ENCODE measurements at places on chromosomes 7 and 10. TPM values are rescaled to one million over a fixed set of nuclear protein-coding genes. Genes with fewer than 3 reads are reported as not detected.
A peak's percentile ranks its signal among the peaks of the same experiment; 100 is the strongest.

GRCh38 chr7:65308300-65308678 lies 65.4 kb upstream of the ZNF92 start:
- no peak overlapping the region for H3K4me3 ChIP-seq
- no peak for DNase-seq
- no peaks in the 10 kb centered on the region for H3K4me1 ChIP-seq
- no peaks in the 10 kb centered on the region for H3K27me3 ChIP-seq
- no peaks in the 10 kb centered on the region for H3K36me3 ChIP-seq

GRCh38 chr10:7766241-7766640 lies 21.6 kb downstream of the KIN start:
- H3K4me1 ChIP-seq, result peaks cover 8% of the 10 kb centered on the region
- H3K27me3 ChIP-seq, result no peaks in the 10 kb centered on the region
- peaks cover 45% of the 10 kb centered on the region for H3K36me3 ChIP-seq
- no peak for DNase-seq
- H3K4me3 ChIP-seq, result no peak overlapping the region
- peak overlapping the region; percentile 52 for H3K27ac ChIP-seq

DNA sequence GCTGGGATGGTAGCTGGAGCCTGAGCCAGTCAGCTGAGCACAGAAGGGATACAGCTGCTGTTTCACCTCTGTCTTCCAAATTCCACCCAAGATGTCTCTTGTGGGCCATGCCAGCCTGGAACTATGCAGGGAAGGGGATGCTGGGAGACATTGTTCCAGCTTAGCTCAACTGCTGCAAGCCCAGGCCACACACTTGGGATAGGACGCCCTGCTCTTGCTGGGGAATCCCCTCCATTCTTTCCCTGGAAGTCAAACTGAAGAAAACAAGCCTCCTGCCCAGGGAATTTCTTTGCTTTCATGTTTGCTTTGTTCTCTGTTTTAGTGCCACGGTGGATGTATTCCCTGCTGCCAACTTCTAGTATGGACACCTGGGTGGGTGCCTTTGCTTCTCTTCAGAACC lies 55.2 kb upstream of the CDK13 start:
- no peaks in the 10 kb centered on the region for H3K4me1 ChIP-seq
- H3K27me3 ChIP-seq, result peaks cover 45% of the 10 kb centered on the region

GRCh38 chr10:114629083-114629823 lies 28.8 kb downstream of the ABLIM1 start:
- DNase-seq, result no peak
- peaks cover 31% of the 10 kb centered on the region for H3K4me1 ChIP-seq
- peaks cover 50% of the 10 kb centered on the region for H3K27me3 ChIP-seq
- H3K27ac ChIP-seq, result no peak overlapping the region

DNA sequence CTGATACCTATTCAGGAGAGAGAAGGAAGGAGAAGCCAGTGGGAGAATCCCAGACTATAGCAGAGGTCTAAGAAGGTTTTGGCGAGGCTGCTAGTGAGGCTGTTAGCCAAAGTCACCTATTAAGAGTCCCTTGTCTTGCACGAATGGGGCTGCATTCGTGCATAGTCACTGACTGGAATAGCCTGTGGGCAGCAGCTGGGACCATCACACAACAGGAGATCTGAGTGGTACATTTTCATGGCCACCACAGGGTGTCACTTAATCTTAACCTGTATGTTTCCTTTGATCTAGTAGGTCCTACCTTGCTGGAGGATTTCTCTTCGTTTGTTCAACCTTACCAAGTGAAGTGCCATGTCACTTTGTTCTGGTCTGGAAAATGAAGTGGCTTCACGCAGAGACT lies 319.9 kb downstream of the BMPER start:
- peaks cover 32% of the 10 kb centered on the region for H3K27me3 ChIP-seq
- H3K36me3 ChIP-seq, result no peaks in the 10 kb centered on the region

- no peak for DNase-seq
- no peak overlapping the region for H3K4me3 ChIP-seq
- H3K36me3 ChIP-seq, result no peaks in the 10 kb centered on the region
- peaks cover 20% of the 10 kb centered on the region for H3K27me3 ChIP-seq
- H3K27ac ChIP-seq, result no peak overlapping the region
These were observed 33.0 kb upstream of the GALNTL5 start for GRCh38 chr7:151923097-151923876.

DNA sequence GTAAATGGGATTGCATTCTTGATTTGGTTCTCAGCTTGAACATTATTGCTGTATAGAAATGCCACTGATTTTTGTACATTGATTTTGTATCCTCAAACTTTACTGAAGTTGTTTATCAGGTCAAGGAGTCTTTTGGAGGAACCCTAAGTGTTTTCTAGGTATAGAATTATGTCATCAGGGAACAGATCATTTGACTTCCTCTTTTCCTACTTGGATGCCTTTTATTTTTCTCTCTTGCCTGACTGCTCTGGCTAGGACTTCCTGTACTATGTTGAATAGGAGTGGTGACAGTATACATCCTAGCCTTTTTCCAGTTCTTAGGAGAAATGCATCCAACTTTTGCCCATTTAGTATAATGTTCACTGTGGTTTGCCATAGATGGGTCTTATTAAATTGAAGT lies 48.8 kb downstream of the ANXA8 start:
- no peak for DNase-seq
- no peak overlapping the region for H3K4me3 ChIP-seq
- peaks cover 29% of the 10 kb centered on the region for H3K27me3 ChIP-seq
- no peaks in the 10 kb centered on the region for H3K36me3 ChIP-seq
- no peak overlapping the region for H3K27ac ChIP-seq
- H3K4me1 ChIP-seq, result no peaks in the 10 kb centered on the region

- peak overlapping the region; percentile 74 for H3K27ac ChIP-seq
- peak; percentile 83 for DNase-seq
- H3K4me1 ChIP-seq, result peaks cover 18% of the 10 kb centered on the region
- peak overlapping the region; percentile 46 for H3K4me3 ChIP-seq
- H3K36me3 ChIP-seq, result no peaks in the 10 kb centered on the region
These were observed 28.0 kb upstream of the SLC39A12 start for GRCh38 chr10:17923728-17924127.

Gene C10orf105
- not detected for total RNA-seq

Gene OR13A1
- total RNA-seq, result under 0.01 TPM

Gene EDRF1
- total RNA-seq, result 25.0 TPM

Gene ARHGAP19
- total RNA-seq, result 8.7 TPM

Gene MMD2
- total RNA-seq, result not detected

Data from osteoblast (primary cell).